ENCODE measurements at places on chromosomes 7 and 10.

- DNase-seq: no peak
Observed at GRCh38 chr10:6478722-6479121, 101.4 kb downstream of the PRKCQ start.

GRCh38 chr10:116691635-116692034, 50.7 kb downstream of the HSPA12A start:
- DNase-seq: no peak

DNA sequence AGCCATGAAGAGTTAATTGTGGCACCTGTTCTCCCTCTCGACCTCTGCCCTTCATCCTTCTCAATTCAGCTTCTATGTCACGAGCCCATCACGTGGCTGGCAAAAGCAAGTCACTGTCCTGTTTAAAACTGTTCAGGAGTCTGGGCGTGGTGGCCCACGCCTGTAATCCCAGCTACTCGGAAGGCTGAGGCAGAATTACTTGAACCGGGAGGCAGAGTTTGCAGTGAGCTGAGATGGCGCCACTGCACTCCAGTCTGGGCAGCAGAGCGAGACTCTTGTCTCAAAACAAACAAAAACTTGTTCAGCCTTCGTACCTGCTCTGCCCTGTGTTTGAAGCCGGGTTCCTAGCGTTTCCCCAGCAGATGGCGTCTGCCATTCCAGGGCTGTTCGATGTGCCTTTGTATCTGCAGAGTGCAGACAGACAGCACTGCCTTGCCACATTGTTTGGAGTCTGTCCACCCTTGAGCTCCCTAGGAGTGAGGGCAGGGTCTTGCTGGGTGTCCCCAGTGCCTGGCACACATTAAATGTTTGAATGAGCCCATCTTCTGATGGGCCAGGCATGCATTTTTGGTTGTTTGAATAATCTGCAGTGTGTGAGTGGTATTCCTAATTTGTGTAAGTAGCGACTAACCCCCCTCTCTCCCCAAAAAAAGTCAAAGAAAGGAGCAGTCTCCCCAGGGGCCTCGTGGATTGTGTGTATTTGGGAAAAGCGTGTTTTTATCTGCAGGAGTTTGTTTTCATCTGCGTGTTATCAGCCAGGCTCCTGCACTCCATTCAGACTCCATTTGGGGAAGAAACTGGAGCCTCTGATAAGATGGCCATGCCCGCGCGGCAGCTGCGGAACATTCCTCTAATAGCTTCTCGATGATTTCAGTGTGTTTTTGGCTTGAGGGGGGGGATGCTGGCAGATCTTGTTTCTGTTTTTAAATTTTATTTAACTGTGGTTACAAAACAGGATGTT, 61.2 kb downstream of the DNAJB6 start:
- DNase-seq: peak; percentile 26

- no peak for DNase-seq
Observed at GRCh38 chr7:46486256-46487206, 565.5 kb upstream of the IGFBP3 start.

DNA sequence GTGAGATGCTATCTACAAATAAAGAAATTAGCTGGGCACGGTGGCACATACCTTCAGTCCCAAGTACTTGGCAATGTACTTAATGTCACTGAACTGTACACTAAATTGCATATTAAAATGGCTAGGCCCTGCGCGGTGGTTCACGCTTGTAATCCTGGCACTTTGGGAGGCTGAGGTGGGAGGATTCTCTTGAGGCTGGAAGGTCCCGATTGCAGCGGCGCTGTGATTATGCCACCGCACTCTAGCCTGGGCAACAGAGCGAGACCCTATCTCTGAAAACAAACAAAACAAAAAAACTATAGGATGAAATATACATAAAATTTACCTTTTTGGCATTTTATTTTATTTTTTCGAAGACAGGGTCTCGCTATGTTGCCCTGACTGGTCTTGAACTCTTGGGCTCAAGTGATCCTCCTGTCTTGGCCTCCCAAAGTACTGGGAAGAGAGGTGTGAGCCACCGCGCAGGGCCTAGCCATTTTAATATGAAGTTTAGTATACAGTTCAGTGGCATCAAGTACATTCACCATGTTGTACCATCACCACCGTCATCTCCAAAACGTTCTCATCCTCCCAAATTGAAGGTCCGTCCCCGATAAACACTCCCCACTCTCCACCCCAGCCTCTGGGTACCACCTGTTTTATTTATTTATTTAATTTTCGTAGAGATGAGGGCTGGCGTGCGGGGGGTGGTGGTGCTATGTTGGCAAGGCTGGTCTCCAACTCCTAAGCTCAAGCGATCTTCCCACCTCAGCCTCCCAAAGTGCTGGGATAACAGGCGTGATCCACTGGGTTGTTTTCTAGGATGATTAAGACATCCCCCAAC, 1.3 kb upstream of the EIF3B start:
- DNase-seq: no peak

- no peak for DNase-seq
Observed at GRCh38 chr7:37964196-37964595, 43.8 kb downstream of the EPDR1 start.

DNA sequence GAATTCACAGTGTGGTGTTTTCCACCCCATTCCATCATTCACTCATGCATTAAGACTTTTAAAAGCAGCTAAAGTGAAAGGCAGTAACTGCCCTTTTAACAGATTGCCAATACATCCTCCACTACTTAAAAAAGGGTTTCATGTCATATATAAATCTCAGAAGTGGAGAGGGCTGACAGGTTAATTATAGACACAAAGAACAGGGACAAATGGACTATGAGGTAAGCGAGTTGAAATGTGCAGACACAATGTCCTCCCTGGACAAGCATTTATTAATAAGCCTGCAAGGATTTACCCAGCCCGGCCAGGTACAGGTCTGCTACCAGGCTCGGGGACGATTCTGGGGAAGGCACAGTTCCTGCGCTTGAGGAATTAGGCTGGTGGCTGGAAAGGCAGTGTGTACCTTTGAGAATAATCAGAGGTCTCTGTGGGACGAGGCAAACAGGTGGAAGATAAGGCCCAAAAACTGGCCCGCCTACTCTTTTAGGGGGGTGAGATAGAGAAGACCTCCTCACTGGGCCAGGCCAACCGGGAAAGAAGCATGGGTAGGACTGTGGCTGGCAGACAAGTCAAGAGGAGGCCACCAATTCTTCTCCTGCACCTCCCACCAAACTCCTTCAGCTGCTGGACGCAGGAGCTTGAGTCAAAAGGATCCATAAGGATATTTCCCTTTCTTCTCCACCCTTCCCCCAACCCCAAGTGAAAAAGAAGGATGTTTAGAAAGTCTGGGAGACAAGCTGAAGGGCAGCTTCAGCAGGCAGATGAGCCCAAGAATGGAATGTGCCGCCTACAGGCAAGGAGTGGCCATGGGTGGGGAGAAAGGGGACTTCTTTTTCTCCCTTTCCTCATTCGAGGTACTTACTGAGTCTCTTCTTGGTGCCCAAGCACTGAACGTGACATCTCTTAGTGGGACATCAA, 1.5 kb downstream of the PDLIM1 start:
- DNase-seq: no peak

- no peak for DNase-seq
Observed at GRCh38 chr7:122068046-122068445, 76.0 kb downstream of the AASS start.

DNA sequence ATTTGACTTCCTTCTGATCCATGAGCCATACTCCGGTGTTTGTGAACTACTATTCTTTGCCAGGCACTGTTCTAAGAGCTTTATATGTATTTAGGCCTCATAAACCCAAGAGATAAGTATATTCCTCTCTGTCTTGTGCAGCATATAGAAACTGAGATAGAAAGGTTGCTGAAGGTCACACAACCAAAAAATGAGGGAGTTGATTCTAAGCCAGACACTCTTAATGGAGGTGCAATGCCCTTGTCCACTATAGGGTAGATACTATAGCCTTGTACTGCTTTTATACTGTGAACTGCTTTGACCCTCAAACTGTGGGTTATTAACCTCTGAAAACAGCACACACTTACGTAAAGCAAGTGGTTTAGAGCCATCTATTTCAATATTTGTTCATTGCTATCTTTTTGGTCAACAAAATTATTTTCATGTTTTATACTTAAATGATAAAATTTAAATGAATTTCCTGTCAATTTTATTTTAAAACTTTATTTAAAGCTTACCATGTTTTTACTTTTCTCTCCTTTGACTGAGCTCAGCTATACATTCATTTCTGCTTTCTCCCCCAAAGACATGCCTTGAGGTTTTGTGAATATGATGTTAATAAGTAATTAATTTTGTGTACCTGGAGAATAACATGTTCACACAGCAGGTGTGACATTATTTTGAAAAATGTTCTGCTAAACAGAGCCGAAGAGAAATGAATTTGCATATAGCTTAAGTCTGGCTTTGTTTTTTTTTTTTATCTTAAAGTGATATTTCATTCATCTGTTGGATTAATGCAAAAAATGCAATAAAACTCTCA, 687.3 kb downstream of the DNAJB9 start:
- no peak for DNase-seq
